T-helper 17 cell (primary cell): ENCODE measurements at places on chromosomes 7 and 10. TPM values are rescaled to one million over a fixed set of nuclear protein-coding genes. Genes with fewer than 3 reads are reported as not detected.

SYNPO2L gene
- 0.08 TPM for total RNA-seq

SLC16A12 gene
- total RNA-seq, result not detected

GNAI1 gene
- 0.35 TPM for total RNA-seq

RINT1 gene
- 29.2 TPM for total RNA-seq

C10orf105 gene
- total RNA-seq, result 0.37 TPM

ITIH2 gene
- not detected for total RNA-seq

RAB11FIP2 gene
- total RNA-seq, result 29.5 TPM

DPY19L1 gene
- 12.2 TPM for total RNA-seq

ZNF746 gene
- 29.2 TPM for total RNA-seq
